Activated naive CD4-positive, alpha-beta T cell treated with anti-CD3 and anti-CD28 coated beads, Interleukin-2, amount 50 U/mL, for 72 hours (primary cell): ENCODE measurements at places on chromosomes 11 and 22. TPM values are rescaled to one million over a fixed set of nuclear protein-coding genes. Genes with fewer than 3 reads are reported as not detected.

DNA sequence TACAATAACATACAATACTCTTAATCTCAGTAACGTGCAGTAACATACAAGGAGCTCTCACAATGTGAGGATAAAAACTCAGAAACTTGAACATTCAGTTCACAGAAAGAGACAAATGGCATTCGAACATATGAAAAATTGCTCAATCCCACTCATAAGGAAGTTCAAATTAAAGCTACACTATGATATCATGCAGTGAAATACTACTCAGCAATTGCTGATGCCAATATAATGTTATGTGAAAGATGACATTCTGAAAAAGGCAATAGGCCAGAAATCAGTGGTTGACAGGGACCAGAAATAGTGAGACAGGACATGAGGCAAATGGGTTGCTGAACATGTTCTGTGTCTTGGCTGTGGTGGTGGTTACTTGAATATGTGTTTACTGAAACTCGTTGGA is 33.7 kb upstream of the PITPNB start:
- DNase-seq: no peak

The ANO9 gene
- total RNA-seq: 69.3 TPM

DNA sequence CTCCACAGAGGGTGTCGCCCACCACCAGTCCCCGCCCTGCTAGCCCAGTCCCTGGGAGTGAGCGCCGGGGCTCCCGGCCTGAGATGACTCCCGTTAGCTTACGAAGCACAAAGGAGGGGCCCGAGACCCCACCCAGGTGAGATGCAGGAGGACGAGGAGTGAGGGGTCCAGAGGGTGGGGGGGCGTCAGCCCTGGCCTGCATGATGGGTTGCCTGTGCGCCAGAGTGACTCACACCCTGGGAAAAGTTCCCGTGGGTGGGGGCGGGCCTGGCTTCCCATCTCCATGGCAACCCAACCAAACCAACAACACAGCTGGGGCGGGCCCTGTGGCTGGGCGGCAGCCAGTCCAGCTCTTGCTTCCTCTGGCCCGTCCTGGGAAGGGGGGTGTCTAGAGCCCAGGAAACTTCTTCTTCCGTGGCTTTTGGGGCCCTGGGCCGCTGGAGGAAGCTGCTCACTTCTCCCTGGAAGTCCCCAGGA is 4.5 kb downstream of the GAS2L1 start:
- no peak for DNase-seq

GRCh38 chr11:23013509-23013908 is 153.2 kb upstream of the CCDC179 start:
- DNase-seq: no peak

The ZFTA gene
- total RNA-seq: 0.16 TPM

- DNase-seq: no peak
Observed at GRCh38 chr11:123905826-123906225, 3.9 kb downstream of the OR8D4 start.

- no peak for DNase-seq
Observed at GRCh38 chr11:72750556-72751115, 1.6 kb downstream of the ARAP1 start.

The CHRM1 gene
- total RNA-seq: not detected

- no peak for DNase-seq
Observed at GRCh38 chr22:44624689-44625420, 77.1 kb upstream of the PRR5 start.

DNA sequence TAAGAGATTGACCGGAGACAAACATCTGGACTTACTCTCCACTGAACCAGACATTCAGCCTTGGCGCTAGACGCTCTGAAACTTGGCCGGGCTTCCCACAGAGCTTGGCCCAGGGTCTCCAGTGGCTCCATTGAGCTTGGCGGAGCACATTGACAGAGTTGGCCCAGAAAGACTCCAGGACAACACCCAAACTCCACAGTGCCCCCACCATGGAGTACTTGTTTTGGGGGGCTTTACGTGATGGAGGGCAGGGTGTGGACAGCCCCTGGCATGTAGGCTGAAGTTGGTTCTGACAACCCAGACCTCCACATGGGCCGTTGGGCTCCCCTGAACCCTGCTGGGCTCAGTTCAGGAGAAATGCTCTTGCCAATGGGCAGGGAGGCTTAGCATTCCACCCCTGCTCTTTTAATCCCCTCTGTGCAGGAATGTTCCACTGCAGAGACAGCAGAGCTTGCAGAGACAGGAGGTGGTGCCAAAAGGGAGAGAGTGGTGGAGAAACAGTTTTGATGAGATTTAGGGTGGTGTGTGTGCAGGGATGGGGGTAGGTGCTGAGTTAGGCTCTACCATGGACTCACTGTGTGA is 102.4 kb upstream of the TIMP3 start:
- DNase-seq: no peak

The DDTL gene
- total RNA-seq: 1.9 TPM

- no peak for DNase-seq
Observed at GRCh38 chr11:14203321-14203720, 155.7 kb downstream of the RRAS2 start.

- no peak for DNase-seq
Observed at GRCh38 chr11:86473991-86474833, 99.5 kb downstream of the CCDC81 start.

The TMEM191B gene
- 1.9 TPM for total RNA-seq

GRCh38 chr11:46298699-46299433 is 21.4 kb downstream of the CREB3L1 start:
- DNase-seq: no peak

DNA sequence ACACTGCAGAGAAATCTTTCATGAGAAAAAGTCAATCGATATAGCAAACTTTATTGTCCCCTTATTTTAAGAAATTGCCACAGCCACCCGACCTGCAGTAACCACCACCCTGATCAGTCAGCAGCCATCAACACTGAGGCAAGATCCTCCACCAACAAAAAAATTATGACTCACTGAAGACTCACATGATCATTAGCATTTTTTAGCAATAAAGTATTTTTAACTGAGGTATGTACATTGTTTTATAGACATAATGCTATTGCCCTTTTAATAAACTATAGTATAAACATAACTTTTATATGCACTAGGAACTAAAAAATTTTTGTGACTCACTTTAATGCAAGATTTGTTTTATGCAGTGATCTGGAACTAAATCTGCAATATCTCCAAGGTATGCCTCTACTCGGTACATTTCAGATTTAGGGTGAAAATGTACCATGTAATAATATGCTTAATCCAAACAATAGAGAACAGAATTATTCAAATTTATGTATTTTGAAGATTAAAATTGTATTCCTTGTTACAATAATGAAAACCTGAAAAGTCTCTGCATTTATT is 79.2 kb upstream of the CEP126 start:
- DNase-seq: no peak

DNA sequence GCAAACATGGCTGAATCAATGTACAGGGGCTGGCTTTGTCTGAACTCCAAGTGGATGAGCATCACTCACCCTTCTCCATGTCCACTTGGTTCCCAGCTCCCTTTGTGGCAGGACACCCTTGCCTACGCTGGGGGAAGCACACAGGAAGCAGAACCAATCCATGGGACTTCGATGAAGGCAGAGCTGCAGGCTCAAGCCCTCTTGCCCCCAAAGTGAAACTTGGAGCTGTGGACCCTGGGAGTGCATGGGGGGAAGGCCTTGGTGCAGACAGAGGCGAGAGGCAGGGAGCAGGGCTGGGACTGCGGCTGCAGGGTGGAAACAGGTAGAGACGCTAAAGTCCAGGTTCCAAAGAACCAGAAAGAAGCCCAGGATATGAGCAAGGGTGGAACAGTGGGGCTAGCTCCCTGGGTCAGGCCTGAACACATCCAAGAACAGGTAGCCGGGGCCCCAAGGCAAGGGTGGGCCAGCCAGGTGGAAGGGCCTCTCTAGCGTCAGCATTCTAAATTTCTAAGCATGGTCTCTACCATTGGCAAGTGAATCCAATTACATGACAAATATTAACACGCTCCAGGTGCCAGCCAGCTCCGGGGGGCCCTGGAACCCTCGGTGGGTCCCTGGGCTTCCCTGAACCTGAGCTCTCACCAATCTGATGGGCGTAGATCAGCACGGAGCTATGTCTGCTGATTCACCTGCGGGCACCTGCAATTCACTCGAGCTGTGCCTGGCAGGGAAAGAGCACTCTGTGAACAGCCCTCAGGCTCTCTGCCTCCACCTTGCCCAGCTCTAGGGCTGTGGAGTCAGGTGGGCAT is 532.8 kb downstream of the BRD1 start:
- DNase-seq: no peak

- DNase-seq: no peak
Observed at GRCh38 chr11:115944596-115944995, 440.4 kb upstream of the CADM1 start.

GRCh38 chr22:29275167-29275566 is 7.1 kb downstream of the EWSR1 start:
- DNase-seq: no peak

The RIC3 gene
- total RNA-seq: 19.7 TPM

The PDE2A gene
- total RNA-seq: 0.68 TPM

DNA sequence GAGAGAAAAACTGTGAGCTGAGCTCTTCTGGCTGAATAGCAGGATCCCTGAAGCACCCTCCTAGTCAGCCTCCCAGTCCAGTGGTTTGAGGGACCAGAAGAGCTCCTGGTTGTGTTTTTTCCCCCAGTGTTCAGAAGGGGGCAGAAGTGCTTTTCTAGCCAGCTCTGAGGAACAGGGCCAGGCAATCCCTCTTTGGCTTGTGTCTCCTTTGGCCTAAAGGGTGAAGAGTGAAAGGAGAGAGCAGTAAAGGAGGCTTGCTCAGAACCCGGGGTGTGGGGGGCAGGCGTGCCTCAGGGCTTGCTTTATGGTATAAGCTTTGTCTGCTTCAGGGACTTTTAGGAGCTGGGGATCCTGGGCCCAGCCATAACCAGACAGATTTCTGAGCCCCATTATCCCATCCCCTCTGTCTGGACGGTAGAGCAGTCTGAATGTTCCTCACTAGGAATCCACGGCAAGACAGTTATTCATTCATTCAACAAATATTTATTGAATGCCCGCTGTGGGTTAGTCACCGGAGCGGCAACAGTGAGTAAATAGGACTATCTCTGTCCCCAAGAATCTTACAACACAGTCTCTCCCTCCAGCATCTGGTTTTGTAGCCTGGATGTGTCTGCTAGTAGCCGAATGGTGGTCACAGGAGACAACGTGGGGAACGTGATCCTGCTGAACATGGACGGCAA is 14.5 kb downstream of the ACP2 start:
- DNase-seq: no peak

DNA sequence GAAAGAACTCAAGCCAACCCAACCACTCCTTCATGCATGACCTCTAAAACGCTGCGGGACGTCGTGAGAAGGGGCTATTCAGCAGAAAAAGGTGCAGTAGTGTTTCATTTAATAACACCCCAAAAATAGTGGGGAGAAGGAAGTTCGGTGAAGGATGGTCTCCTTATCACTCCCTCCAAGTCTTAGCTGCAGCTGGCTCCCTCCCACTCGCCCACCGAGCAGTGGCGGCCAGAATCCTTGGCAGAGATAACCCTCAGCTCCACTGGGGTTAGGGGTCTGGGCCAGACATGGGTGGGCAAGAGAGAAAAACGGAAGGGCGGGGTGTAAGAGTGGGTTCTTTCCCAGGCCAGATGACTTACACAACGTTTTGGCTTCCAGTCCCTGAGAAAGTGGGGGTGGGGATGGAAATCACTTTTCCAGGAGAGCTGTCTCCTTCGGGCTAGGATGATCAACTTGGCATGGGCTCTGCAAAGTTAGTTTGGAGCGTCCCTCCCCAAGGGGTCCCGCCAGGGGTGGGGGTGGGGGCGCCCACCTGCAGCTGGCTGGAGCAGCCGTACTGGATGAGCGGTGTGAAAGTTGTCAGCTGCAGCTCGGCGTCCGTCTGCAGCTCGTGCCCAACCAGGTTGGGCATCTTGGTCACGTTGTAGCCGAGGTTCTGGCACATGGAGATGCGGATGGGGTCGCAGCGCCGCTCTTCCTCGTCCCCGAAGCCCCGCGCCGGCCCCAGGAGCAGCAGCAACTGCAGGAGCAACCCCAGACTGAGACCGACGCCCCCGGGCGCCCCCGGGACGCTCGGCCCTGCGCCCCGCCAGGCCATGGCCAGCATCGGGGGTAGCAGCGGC is 705 bp downstream of the FZD4 start:
- DNase-seq: no peak

The TRIM51 gene
- total RNA-seq: not detected
